Epithelial cell of proximal tubule (primary cell): ENCODE measurements at places on chromosomes 11 and 22. TPM values are rescaled to one million over a fixed set of nuclear protein-coding genes. Genes with fewer than 3 reads are reported as not detected.

DNA sequence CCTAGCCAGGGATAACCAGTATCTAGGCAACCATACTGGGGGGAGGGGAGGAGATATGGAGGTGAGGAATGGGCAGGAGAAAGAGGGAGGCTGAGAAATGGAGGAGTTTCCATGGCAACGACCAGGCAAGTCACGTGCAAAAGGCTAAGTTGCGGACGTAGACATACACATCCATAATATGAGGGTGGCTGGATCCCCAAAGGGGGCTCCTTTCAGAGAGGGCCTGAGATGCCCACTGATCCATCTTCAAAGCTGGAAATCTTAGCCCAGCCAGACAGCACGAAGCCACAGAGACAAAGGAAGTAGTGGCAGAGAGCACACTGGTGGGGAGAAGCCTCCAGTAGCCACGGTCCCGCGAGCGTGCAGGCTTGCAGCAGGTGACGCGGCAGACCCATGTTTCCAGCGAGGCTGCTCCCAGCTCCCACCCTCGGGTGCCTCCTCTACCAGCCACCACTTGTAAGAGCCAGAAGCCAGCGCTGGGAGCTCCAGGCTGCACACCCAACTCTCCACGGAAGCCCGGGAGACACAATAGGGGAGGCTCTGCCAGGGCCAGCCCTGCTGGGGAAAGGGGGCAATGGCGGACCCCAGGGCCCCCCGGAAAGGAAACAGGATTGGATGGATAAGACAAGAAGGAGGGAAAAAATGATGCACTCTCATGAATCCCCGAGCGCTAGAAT lies 938 bp downstream of the FXYD6 start:
- no peak for DNase-seq

DNA sequence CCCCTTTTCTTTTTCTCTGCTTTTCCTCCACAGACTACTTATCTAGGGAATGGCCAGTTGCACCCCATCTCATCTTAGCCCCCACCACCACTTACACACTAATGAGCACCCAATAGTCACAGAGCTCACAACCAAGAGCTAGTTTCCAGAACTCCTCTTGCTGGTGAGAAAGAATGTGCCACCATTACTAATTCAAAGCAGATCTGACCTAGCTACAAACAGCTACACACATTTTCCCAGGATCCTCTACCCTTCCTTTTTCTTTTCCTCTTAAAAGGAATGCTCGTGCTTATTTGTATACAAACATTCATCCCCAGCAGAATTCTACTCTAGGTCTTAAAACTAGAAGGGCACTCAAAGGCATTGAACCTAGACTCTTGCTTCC lies 136.8 kb downstream of the CD44 start:
- no peak for DNase-seq

DNA sequence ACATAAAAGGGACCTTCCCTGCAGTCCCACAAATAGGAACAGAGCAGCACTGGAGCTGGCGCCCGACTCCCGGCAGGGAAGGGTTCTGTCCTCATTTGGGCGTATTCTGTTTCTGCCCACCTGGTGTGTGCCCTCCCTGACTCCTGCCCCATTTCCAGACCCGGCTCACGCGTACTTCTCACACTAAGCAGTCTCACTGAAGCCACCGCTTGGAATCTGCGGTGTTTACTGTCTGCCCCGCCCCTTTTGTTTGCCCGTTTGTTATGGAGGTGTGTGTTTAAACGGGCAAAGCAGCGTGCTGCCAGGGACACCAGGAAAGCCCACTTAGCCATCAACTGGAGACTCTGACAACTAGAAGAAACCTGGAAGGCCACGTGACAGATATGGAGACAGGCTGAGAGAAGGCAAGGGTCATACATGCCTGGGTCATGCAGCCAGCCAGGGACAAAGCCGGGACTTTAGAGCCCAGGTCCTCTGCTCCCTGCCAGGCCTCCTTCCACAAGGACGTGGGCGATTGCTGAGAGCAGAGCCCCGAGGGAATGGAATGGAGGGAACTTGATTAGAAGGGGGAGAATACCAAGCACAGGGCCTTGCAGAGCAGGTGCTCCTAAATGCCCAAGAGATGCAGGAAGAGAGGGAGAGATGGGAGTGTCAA lies 8.7 kb upstream of the EFCAB6 start:
- DNase-seq, result no peak

DNA sequence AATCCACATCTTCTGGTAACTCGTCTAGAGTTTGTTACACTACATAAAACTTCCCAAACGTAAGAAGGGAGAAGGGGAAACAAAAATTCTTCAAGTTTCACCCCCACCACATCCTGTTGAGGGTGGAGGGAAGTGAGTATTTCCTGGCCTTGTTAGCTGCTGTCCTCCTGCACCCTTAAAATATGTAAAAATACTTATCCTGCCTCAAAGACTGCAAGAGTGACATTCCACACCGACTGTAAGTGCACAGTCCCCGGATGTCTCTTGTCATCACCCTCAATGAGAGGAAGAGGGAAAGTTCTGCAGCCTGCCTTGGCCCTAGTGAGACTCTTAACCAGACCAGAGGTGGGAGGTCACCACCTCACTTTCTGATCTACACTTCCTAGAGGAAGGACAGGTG lies 3.3 kb downstream of the TMEM121B start:
- no peak for DNase-seq

- DNase-seq, result no peak
Observed at GRCh38 chr11:127369356-127369755, 368.8 kb upstream of the KIRREL3 start.

- no peak for DNase-seq
Observed at GRCh38 chr22:41875531-41876270, 39.2 kb downstream of the SHISA8 start.

GRCh38 chr11:116412118-116412889 lies 360.5 kb downstream of the BUD13 start:
- DNase-seq, result peak; percentile 12

ENTHD1 gene
- total RNA-seq, result not detected in 2 replicates

DNA sequence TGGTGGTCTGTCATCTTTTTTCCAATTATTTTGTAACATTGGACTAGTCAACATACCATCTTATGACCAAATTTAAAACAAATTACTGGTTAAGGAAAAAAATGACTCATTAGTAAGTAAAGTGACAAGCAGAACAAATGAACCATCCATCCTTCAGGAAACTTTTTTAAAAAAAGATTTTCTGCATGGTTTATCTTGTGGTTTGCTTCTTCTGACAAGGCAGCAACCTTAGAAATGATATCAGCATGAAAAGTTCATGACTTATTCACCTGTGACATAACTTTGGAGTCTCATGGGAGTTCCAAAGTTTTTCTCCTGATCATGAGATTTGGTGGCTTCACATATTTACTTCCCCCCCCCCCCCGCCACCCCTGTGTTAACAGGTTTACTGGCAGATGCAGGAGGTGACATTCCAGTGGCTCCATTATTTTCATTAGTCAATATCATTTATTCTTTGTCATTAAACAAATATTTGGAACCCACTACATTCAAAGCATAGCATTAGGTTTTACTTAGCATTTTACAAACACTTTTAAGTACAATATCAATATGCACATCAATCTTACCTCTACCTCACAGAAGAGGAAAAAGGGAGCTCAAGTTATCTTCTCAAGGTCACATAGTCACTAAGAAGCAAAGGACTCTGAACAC lies 40.7 kb downstream of the DCUN1D5 start:
- peak; percentile 79 for DNase-seq

FAM180B gene
- not detected in 2 replicates for total RNA-seq

DNA sequence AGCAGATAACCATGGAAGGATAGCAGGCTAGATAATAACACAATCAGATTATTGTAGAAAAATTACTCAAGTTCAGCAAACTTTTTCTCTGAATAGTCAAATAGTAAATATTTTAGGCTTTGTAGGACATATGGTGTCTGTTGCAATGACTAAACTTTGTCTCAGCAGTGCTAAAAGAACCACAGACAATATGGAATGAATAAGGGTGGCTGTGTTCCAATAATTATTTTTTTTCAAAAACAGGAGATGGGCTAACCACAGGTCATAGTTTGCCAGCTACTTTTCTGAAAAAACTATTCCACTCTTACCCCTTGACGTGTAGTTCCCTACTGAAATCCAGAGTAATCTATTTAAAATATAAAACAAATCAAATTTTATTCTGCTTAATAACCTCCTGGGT lies 153.9 kb upstream of the LRRC4C start:
- no peak for DNase-seq

DNA sequence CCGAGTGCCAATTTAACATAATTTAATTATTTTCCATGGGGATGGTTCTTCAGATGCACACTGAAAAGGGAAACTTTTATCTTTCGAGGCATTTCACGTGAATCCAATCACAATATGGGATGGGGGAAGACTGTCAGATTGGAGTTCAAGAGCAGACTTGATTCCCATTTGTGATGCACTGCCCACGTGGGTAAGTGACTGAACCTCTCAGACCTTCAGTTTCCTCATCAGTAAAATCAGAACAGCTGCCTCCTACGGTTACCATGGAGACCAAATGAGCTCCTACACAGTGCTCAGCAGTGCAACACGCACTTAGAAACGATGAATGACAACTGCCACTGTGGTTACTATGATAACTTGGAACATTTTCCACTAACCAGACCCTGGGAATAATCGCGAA lies 21.7 kb downstream of the KIAA0930 start:
- no peak for DNase-seq

TRIM66 gene
- 0.58 and 10.5 TPM in 2 replicates for total RNA-seq

DNA sequence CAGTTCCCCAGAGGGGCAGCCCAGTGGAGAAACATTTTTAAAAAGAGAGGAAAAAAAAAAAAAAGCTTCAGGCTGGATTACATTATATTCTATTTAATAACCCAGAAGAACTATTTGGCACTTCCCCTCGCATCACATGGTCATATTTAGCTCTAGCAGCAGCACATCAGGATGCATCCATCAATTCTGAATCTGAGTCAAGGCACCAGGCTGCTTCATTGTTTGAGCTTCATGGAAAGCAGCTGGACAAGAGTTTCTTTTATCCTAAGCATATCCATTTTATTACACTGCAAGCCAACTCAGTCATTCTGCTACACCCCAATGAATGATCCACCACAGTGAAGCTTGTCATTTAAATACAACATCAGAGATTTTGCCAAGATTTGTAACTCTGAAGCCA lies 10.0 kb downstream of the SPTY2D1 start:
- no peak for DNase-seq

DNA sequence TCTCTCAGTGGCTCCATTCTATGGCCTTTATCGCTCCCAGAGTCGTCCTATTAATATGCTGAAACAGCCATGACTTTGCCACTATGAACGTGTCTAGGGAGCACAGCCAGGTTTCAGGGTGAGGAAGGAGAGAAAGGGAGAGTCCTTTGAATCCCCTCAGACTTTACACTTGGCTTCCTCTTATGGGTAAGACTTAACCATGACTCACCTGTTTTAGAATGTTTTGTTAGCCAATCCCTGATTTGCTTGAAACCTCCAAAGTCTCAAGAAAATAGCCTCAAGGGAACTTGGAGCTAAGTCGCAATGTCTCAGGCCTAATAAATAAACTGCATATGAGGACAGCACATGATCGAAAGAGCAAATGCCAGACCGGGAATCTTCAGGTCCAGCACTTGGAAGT lies 131.2 kb upstream of the RCN1 start:
- DNase-seq, result peak; percentile 35

GRCh38 chr11:112318184-112318591 lies 57.5 kb upstream of the PLET1 start:
- DNase-seq, result peak; percentile 66

DNA sequence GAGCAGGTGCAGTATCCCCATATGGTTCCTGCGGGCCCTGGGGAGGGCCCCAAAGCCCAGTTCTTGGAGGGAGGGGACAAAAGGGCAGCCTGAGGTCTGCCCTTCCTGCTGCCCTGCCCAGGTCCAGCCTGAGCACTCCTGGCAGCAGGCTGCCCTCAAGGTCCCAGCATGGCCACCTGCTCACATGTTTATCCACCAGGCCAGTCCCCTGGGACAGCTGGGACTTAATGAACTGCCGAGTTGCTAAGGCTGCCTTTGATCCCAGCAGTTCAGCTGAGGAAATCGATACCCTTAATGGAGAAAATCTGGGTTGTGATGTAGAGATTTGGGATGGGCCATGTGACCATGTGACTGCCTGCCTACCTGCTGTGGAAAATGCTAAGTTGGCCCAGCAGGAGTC lies 146.2 kb downstream of the TRIM29 start:
- DNase-seq, result no peak
